ENCODE measurements at places on chromosomes 4 and X. TPM values are rescaled to one million over a fixed set of nuclear protein-coding genes. Genes with fewer than 3 reads are reported as not detected.

XPNPEP2 gene
- not detected for total RNA-seq

SASH3 gene
- not detected for total RNA-seq

PNMA5 gene
- not detected for total RNA-seq

LRP2BP gene
- total RNA-seq, result 0.45 TPM

NUDT11 gene
- total RNA-seq, result 8.9 TPM

ANXA10 gene
- 0.85 TPM for total RNA-seq

PKD2 gene
- 35.6 TPM for total RNA-seq

HTR2C gene
- not detected for total RNA-seq

TCEAL6 gene
- total RNA-seq, result not detected

SPRY1 gene
- 8.7 TPM for total RNA-seq

XG gene
- total RNA-seq, result 0.09 TPM

TXK gene
- total RNA-seq, result 0.75 TPM

USP17L22 gene
- total RNA-seq, result not detected

GAGE12H gene
- not detected for total RNA-seq

AMBN gene
- total RNA-seq, result not detected

TBC1D9 gene
- 58.6 TPM for total RNA-seq

TMEM187 gene
- 4.9 TPM for total RNA-seq

TRAM1L1 gene
- 0.36 TPM for total RNA-seq

MAGEB3 gene
- total RNA-seq, result not detected

PNCK gene
- 0.09 TPM for total RNA-seq

ARHGAP10 gene
- 22.8 TPM for total RNA-seq

CFI gene
- total RNA-seq, result 9.5 TPM

FREM3 gene
- total RNA-seq, result under 0.01 TPM

ADGRG4 gene
- total RNA-seq, result not detected

FRMD7 gene
- not detected for total RNA-seq

SLC2A9 gene
- 1.6 TPM for total RNA-seq
